ENCODE measurements at places on chromosomes 6 and 20.

- DNase-seq: no peak
These were observed 38.5 kb downstream of the SIM1 start for GRCh38 chr6:100426241-100426640.

DNA sequence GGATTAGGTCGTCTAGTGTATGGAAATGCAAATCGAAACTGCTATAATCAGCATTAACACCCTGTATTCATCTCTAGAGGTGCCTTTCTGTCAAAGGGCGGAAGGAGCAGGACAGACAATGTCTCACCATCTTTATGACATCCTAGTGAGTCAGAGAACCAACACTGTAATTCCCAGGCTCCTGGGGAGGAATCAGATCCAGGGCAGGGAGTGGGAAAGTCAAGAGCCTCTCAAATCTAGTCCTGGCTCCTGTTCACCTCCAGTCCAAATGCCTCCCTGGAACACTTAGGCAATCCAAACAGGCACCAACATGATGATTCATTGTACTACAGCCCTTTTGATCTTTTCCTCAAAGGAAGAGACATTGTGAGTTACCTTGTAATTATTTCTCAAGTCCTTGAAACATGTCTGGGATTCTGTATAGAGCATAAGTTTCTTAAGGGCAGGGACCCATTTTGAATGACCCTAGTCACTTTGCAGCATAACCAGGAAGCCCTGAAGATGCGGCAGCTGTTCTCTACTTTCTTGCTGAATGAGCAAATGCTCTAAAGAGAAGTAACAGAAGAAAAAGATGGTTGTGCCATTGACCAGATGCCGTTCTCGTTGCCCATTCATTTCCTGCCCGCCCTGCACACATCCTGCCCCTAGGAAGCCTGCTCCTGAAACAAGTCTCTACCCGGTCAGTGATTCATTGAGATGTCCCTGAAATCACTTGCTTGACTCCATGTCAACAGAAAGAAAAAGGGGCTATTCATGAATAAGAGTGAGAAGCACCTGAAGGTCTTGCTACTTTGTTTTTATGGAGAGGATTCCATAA is 112.8 kb upstream of the JARID2 start:
- DNase-seq: no peak

- DNase-seq: no peak
These were observed 46.1 kb downstream of the CHD6 start for GRCh38 chr20:41572010-41572572.

- no peak for DNase-seq
These were observed 199.3 kb upstream of the SGK1 start for GRCh38 chr6:134517145-134517658.

DNA sequence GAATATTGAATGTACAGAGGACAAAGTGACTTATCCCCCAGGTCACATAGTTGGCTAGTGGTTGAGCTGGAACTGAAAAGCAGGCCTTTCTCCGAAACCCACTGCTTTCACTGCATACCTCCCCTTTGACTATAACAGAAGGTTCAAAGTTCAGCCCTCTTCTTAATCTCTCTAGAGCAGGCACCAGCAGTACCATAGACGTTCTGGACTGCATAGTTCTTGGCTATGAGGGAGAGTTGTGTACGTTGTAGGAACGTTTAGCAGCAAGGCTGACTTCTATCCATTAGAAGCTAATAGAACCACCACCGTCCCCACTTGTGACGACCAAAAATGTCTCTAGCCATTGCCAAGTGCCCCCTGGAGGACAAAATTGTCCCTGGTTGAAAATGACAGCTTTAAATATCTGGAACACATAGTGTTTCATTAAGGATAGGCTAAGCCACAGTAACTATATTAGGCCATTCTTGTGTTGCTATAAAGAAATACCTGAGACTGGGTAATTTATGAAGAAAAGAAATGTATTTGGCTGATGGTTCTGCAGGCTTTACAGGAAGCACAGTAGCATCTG is 123.8 kb upstream of the MTHFD1L start:
- no peak for DNase-seq

DNA sequence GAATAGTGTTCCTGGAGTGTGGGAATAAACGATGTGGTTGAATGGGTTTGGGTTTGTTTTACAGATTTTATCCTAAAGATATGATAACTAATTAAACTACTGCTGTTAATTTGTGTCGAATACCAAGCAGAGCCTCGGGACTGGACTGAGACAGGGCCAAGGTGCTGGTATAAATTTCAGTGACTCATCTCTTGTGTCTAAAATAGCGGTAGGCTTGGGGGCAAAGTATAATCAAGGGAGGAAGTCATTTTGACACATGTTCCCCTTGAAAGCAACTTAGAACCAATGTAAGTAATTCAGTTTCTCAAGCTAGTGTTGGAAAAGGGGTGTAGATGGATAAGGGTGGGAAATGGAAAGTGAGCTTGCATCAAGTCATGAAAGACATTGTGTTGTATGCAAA is 108.4 kb downstream of the PLCB4 start:
- DNase-seq: no peak

- no peak for DNase-seq
These were observed 15.0 kb downstream of the SCAND1 start for GRCh38 chr20:35939264-35939663.

DNA sequence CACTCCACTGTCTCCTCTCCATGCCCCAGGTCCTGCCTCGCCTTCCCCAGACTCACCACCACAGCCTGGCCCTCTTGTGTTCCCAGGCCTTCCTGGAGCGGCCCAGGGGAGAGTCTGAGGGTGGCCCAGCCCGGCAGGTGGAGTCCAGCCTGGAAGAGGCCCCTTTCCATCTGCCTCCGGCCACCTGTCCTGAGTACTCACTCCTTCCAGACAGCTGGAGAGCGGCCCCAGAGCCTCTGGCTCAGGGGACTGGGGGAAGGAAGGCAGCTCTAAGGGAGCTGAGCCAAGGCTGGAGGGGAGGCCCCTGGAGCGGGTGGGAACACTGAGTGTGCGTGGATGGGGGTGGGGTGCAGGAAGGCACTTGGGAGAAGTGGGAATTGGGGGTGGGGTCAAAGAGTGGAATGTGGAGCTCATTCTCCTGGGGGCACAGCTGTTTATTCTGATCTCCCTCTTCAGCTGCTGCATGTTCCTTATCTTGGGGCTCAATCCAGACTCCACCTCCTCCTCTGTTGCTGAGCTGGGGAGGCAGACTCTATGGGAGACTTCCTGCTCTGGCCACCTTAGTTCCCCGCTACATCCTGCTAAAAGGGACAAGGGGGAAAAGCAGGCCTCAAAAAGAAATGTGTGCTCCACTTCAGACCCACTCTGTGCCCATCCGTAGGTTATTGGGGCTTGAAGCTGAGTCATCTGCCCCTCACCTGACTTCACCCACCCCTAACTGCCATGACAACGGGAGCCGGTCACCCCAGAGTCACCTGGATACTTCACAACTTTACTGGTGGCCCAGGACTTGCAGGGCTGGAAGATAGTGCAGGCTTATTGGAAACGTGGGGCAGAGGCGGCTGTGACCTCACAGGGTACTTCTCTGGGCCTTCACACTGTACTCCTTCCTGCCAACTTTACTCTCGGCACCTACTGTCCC is 19.5 kb upstream of the TAF8 start:
- no peak for DNase-seq

GRCh38 chr6:50720623-50721022 is 7.3 kb downstream of the TFAP2D start:
- no peak for DNase-seq

- no peak for DNase-seq
These were observed 24.6 kb downstream of the GMEB2 start for GRCh38 chr20:63602321-63602720.

DNA sequence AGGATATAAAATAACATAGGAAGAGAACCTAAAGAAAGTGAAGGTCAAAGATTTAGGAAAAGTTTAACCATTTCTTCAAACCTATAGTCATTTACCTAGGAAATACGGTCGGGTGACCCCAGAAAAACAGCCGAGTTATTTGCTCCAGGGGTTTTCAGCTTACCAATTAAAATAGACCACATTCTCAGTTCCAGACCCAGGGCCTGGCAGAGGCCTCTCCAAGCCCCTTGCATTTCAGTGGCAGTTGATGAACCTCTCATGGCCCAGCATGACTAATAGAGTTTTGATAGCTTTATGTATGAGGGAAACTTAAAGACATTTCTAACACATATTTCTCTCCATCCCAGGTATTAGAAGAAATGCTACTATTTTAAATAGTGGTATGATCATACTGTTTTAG is 113.5 kb downstream of the OGFRL1 start:
- no peak for DNase-seq

GRCh38 chr6:142380626-142381025 is 78.8 kb downstream of the ADGRG6 start:
- DNase-seq: no peak

DNA sequence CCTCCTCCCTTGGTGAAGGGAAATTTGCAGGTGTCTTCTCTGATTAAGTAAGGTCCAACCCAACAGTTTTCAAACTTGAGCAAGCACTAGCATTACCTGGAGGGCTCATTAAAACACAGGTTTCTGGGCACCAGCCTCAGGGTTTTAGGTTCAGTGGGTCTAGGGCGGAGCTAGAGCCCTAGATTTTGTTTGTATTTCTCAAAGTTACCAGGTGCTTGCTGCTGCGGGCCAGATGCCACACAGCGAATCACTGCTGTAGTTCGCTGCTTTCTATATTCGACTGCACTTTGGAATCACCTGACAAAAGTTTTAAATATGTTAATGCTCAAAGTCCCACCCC is 869 bp downstream of the COL21A1 start:
- DNase-seq: no peak

- no peak for DNase-seq
These were observed 706 bp upstream of the TUBB2B start for GRCh38 chr6:3228046-3228671.

DNA sequence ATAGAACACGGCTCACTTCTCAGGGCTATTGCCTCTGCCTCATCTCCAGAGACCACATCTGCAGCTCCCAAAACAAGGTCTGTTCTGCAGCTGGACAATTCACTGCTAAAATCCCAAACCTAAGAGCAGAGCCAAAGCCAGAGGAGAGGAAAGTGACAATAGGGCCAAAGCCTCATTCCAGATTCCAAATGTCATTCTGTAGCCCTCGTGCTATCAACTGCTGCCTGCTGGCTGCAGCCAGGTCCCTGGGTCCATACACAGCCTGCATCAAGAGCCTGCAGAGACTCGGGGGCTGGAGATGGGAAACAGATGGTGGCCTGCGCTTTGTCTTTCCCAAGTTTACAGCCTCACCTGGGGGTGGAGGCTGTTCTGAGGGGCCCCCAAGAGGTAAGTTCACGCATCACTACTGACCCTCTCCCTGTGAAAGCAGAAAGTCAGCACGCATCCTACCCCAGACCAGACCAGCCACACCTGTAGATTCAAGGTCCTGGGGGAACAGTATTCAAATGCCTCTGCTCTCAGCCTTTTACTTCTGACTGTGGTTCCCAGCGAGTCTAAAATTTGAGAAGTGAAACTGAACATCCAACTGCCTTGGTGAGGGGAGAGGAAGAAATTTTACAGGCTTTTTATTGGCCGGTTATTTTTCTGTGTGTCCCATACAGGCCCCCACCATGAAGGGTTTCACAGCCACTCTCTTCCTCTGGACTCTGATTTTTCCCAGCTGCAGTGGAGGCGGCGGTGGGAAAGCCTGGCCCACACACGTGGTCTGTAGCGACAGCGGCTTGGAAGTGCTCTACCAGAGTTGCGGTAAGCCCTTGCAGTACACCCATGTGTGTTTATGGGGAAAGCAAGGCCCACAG is at the start of gene LY86:
Gene LY86 (plus strand): TSS at position 657 of the 860 bp plus-strand sequence. CDS start 15 bp downstream, at position 672.
- DNase-seq: no peak

DNA sequence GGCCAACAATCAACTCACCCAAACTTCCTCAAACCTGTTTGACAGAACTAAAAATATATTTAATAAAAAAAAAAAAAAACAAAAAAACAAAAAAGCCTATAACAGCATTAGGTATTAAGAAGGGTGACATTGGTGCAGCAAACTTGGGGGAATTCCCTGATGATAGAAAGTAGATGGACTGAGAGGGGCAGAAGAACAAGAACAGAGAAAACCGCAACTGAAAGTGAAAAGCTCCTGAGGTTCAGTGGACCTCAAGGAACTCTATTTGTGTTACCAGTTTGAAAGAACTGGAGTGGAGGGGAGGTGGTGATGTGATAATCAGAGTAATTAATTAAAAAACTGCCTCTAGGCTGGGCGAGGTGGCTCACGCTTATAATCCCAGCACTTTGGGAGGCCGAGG is 53.8 kb downstream of the MACROD2 start:
- DNase-seq: no peak

GRCh38 chr6:73800997-73801396 is 105.0 kb downstream of the CD109 start:
- no peak for DNase-seq

DNA sequence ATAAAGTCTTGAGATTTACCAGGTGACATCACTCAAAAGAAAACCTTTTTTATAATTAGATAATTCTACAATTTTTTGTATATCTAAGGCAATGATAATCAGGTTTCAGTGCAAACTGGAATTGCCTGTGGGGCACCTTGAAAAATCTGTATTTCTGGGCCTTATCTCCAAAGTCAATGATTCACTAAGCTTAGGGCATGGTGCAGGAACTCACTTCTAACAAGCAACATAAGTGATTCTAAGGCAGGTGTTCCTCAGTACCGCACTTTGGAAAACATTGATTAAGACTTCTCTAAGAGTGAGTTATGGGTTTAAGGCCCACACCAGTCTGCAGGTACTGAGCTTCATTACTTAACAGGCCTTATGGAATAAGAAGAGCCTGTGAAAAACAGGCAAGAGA is 115.3 kb downstream of the COL12A1 start:
- no peak for DNase-seq

GRCh38 chr6:159978291-159979135 is 9.6 kb downstream of the IGF2R start:
- no peak for DNase-seq

- no peak for DNase-seq
These were observed 7.2 kb downstream of the E2F3 start for GRCh38 chr6:20408851-20409250.

GRCh38 chr6:159137676-159138075 is 31.5 kb upstream of the FNDC1 start:
- no peak for DNase-seq

DNA sequence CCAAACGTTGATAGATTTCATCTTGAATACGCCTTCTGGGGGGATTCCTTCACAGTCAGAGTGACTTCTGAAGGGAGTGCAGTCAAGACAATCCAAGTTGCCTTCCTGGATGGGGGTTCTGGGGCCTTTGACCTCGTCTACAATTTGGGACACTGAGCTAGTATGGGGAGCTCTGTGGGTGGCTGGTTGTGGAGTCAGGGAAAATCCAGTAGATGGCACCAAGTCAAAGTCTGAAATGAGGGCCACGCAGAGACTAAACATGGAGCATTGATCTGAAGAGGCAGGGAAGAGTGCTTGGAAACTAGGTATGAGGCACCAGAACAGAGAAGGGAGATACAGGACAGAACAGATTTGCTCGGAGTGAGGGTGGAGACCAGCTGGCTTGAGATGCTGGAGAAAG is 43.6 kb upstream of the CCN6 start:
- DNase-seq: no peak
